Adipocyte (in vitro differentiated cells): ENCODE measurements at places on chromosomes 4 and X.
A peak's percentile ranks its signal among the peaks of the same experiment; 100 is the strongest.

DNA sequence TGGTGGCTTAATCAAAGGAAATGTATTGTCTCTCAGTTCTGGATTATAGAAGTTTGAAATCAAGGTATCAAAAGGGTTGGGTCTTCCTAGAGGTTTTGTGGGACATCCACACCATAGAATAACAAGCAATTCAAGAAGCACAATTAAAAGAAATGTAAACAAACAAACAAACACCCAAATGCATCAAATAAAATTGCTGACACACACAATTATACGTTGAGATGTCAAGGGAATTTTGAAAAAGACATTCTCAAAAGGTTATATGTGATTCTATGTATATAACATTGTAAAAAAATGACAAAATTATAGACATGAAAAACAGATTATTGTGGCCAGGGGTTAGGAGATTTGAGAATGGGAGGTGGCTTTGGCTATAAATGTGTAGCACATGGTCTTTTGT, 250.7 kb upstream of the AGA start:
- DNase-seq = no peak

DNA sequence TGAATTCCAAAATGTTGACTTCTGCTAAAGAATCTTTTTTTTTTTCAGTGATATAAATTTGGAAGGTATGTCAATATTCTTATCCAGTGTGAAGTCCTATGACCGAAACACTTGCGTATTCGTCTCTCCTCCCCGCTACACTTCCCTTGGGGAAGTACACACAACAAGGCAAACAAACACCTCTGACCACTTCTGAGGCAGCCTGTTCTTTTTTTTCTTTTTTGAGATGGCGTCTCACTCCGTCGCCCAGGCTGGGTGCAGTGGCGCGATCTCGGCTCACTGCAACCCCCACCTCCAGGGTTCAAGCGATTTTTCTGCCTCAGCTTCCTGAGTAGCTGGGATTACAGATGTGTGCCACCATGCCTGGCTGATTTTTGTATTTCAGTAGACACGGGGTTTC, 78.1 kb upstream of the DHRSX start:
- DNase-seq = no peak

DNA sequence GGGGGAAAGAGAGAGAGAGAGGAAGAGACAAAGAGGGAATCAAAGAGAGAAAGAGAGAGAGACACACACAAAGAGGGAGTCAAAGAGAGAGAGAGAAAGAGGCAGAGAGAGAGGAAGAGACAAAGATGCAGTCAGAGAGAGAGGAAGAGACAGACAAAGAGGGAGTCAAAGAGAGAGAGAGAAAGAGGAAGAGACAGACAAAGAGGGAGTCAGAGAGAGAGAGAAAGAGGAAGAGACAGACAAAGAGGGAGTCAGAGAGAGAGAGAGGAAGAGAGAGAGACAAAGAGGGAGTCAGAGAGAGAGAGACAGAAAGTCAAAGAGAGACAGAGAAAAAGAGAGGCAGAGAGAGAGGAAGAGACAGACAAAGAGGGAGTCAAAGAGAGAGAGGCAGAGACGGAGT, 45.5 kb downstream of the MAGEA9 start:
- no peak for DNase-seq

DNA sequence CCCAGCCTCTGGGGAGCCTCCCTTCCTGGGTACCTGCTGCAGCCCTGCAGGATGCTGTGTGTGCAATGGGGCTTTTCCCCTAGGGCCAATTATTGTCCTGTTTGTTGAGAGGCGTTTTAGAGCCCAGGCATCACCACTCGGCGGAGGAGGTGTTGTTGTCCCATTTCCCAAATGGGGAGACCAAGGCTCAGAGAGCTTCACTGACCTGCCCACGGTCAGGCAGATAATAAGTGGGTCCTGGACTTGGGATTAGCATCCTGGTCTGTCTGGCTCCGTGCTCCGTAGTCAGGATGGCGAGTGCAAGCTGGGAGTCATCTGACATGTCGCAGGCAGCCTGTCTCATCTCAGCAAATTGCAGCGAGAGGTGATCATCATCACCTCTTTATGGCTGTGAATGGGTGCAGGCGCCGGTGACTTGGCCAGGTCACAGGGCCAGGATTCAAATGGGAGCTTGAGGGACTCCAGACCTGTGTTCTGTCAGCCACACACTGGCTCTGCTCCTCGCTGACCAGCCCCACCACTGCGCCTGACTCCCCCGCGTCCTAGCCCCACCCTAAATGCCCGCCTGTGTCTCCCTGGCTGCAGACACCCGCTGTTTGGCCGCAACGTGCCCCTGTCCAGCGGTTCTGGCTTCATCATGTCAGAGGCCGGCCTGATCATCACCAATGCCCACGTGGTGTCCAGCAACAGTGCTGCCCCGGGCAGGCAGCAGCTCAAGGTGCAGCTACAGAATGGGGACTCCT, 16.6 kb downstream of the HTRA3 start:
- DNase-seq = no peak

GRCh38 chr4:82745173-82745842, 53.3 kb downstream of the SCD5 start:
- DNase-seq = peak; percentile 82
